Dermis lymphatic vessel endothelial cell (primary cell): ENCODE measurements at places on chromosomes 5 and 9. TPM values are rescaled to one million over a fixed set of nuclear protein-coding genes. Genes with fewer than 3 reads are reported as not detected.

The GPBP1 gene
- 53.0 and 73.1 TPM in 2 replicates for total RNA-seq

The PHYHD1 gene
- total RNA-seq: 0.34 TPM in 1 of 2 replicates, not detected in the other

The TLX3 gene
- total RNA-seq: not detected in 2 replicates

The CTNND2 gene
- total RNA-seq: not detected in 2 replicates

The PLCXD3 gene
- 0.17 TPM in 1 of 2 replicates, not detected in the other for total RNA-seq

The RLN1 gene
- not detected in 2 replicates for total RNA-seq

The FYB1 gene
- not detected in 2 replicates for total RNA-seq

The IL9 gene
- not detected in 2 replicates for total RNA-seq

The GCNT4 gene
- 0.11 and 0.34 TPM in 2 replicates for total RNA-seq

The ISL1 gene
- not detected in 2 replicates for total RNA-seq

The CLINT1 gene
- total RNA-seq: 86.7 and 90.5 TPM in 2 replicates

The ACER2 gene
- 11.2 and 11.6 TPM in 2 replicates for total RNA-seq

The TRIM36 gene
- total RNA-seq: 0.22 and 0.26 TPM in 2 replicates

The BARHL1 gene
- not detected in 2 replicates for total RNA-seq

The PCDHB14 gene
- 0.86 and 0.98 TPM in 2 replicates for total RNA-seq

The MEGF9 gene
- total RNA-seq: 5.0 and 5.1 TPM in 2 replicates

The KCNV2 gene
- total RNA-seq: not detected in 2 replicates

The CYLC2 gene
- not detected in 2 replicates for total RNA-seq

The CDC25C gene
- total RNA-seq: 0.98 and 1.4 TPM in 2 replicates

The MLLT3 gene
- 4.1 and 10.6 TPM in 2 replicates for total RNA-seq

The GCNT1 gene
- total RNA-seq: 3.6 and 9.3 TPM in 2 replicates

The STING1 gene
- total RNA-seq: 33.7 and 42.6 TPM in 2 replicates

The CDH6 gene
- total RNA-seq: 0.22 TPM in 1 of 2 replicates, not detected in the other

The PCDHA1 gene
- total RNA-seq: under 0.01 and 0.09 TPM in 2 replicates

The TPM2 gene
- total RNA-seq: 5.7 and 12.2 TPM in 2 replicates

The PCDHB13 gene
- 1.1 and 1.3 TPM in 2 replicates for total RNA-seq

The ZNF782 gene
- 2.9 and 4.0 TPM in 2 replicates for total RNA-seq

The RLN2 gene
- 0.65 and 1.4 TPM in 2 replicates for total RNA-seq

The FRMD3 gene
- total RNA-seq: 3.3 and 3.7 TPM in 2 replicates
